GM06990 (cell line): ENCODE measurements at places on chromosomes 6 and 20.

DNA sequence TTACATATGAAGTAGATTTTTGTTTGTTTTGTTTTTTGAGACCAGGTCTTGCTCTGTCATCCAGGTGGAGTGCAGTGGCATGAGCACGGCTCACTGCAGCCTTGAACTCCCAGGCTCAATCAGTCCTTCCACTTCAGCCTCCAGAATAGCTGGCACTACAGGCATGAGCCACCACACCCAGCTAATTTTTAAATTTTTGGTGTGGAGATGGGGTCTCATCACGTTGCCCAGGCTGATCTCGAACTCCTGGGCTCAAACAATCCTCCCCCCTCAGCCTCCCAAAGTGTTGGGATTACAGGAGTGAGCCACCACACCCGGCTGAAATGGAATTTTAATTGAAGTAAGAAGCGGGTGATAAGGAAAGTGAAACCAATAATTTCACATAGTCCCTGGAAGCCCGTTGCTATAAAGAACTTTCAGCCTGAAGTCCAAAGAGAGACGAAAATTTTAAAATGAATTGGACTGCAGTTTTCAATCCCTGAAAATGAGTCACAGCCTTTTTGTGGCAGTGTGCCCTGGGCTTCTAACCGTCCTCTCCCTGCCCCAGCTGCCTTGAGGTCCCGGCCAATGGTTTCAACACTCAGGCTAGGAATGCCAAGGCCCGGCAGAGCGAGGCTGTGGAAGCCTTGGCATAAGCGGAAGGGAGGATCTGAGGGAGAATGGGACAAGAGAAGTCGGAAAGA lies 757 bp downstream of the RAET1E start:
- DNase-seq = no peak

DNA sequence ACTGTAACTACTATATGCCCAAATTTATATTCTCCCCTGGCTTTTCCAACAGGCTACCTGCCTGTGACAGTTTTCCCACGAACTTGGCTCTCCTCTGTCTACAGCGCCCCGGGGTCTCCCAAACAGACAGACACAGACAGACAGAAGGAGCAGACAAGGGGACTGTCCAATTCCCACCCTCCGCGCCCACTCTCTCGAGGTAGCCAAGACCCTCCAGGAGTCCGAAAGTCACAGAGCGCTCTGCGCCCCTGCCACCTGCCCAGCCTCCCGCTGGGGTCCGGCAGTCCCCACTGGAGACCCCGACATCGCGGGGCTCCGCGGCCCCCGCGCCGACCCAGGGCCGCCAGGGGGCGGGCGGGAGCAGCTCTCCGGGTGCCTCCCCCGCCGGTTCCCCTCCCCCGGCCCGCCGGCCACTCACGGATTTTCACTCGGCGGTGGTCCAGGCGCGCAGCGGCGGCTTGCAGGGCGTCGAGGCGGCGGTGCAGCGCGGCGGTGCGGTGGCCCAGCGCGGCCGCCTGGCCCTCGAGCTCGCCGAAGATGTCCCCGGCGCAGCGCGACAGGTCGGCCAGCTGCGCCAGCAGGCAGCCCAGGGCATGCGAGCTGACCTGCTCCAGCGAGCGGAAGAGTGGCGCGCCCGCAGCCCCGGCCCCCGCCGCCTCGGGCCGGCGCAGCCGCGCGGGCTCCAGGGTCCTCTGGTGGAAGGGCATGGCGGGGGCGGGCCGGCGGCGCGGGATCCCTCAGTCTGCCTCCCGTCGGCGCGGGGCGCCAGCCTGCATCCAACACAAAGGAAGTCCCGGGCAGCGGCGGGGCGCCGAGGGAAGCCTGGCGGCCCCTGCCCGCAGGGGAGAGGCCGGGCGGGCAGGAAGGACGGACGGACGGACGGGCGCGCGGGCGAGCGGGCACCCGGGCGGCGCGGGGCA lies 81.3 kb upstream of the CCDC28A start:
- peak; percentile 66 for DNase-seq

DNA sequence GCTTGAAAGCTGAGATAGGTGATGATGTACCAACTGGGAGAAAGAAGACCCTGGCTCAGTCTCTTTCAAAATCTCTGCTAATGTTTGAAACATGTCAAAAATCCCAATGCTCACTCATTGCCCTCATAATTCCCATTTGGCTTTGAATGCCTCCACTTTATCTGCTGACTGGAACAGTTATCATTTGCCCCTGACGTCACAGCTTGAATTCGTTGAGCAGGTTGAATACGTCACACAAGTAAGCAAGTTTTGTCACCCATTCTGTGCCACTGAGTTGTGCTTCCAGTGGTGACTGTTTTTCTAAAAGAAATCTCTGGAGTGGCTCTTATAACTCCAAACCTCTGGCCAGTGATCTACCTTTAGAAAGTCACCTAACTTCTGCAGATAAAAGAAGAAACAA lies 991.4 kb downstream of the EYS start:
- DNase-seq = no peak

DNA sequence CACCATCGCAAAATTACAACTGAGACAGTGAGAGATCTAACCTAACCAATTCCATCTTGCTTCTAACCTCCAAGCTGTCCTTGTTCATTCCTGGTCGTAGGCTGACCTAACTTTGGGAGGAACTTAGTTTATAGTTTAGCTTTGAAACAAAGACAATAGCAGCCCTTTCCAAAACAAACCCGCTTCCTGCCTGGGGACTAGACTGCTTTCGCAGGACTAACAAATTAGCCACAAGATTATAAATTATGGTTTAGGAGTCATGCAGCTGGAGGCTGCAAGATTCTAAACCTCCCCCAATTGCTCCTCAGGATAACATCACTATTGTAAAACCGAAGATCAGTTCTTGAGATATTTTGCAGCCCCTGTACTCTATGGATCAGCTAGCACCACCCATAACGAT lies 63.2 kb downstream of the TRIM27 start:
- DNase-seq = no peak

DNA sequence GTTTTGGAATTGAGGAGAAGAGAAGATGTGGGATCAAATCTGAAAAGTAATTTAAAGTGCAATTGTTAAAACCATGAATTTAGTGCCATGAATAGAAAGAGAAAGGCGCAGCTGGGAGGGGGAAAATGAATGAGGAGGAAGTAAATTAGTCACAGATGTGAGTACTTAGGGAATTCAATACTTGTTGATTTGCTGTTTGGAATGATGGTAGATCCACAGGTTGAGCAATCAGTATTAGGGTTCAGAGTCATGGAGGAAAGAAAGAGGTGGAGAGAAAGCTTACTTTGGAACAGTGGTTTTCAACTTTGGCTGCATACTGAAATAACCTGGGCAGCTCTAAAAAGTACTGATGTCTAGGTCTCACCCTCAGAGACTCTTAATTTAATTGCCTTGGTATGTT lies 229.7 kb upstream of the ASCC3 start:
- DNase-seq = no peak

GRCh38 chr20:25017257-25017803 lies 24.8 kb upstream of the APMAP start:
- DNase-seq = no peak

DNA sequence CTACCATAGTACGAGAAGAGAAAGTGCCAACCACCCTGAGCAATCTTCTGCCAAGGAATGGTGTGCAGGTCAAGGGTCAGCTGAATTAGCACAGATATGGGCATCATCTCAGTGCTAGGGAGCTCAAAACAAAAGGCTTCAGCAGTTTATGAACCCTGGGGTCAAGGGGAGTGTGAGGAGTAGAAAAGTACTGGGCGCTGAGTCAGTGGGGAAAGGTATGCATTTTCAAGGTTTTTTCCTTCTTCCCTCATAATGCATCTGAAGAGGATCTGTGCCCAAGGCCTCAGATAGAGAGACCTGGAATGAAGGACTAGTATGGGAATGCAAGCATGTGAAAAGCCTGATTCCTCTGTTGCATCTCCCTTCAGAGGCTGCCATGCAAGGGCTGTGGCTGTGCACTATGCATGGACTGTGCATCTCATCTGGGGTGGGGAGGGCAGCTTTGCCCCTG lies 81.7 kb downstream of the PERP start:
- no peak for DNase-seq

GRCh38 chr20:51404297-51405060 lies 138.0 kb downstream of the NFATC2 start:
- DNase-seq = peak; percentile 89

DNA sequence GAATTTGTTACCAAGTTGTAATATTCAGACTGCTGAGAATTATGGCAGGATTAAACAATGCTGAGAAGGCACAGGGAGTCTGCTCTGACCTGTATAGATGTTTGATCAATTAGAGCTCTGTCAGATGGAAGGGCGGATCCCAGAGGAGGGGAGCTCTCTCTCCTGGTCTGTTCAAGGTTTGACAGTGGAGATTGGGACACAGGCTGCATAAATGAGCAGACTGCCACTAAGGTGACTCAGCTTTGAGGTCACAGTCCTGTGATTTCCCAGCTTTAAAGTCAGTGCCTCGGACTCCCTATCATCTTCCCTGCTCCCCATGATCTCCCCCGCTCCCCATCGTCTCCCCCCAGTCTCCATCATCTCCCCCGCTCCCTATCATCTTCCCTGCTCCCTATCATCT lies 59.2 kb upstream of the SLC22A23 start:
- no peak for DNase-seq

DNA sequence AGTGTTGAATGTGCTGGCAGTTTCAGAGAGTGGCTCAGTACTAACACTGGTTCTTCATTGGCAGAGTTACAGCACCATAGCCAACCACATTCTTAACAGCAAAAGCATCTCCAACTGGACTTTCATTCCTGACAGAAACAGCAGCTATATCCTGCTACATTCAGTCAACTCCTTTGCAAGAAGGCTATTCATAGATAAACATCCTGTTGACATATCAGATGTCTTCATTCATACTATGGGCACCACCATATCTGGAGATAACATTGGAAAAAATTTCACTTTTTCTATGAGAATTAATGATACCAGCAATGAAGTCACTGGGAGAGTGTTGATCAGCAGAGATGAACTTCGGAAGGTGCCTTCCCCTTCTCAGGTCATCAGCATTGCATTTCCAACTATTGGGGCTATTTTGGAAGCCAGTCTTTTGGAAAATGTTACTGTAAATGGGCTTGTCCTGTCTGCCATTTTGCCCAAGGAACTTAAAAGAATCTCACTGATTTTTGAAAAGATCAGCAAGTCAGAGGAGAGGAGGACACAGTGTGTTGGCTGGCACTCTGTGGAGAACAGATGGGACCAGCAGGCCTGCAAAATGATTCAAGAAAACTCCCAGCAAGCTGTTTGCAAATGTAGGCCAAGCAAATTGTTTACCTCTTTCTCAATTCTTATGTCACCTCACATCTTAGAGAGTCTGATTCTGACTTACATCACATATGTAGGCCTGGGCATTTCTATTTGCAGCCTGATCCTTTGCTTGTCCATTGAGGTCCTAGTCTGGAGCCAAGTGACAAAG lies 17.0 kb upstream of the ADGRF4 start:
- DNase-seq = no peak

DNA sequence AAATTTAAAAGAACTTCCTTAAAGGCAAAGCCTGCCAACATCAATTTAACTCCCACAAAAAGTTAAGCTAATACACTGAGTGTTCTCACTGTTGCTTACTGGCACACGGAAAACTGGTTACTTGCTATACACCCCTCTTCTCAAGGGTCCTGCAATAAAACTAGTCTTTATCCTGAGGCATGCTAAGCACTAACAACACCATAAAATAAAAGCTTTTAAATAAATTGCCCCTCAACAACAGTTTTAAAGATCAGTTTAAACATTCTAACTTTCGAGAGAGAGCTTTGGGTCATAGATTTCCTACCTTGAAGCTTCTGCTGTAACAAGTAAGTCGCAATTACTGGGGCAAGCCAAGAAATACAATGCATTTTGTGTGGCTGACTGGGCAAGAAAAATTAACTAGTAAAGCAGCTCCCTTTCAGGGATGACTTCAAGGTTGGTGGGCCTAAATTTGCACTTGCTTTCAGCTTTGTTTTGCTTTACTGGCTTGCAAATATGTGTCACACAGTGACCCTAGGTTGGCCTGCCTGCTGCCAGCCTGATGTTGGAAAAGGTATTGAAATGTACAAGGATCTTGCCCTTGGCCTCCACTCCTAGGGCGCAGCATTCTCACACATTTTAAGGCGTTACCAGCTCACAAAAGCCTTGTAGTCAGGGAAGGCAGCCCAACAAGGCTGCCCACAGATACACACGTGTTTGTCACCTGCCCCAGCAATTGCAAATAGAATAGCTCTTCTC lies 4.0 kb upstream of the HEY2 start:
- no peak for DNase-seq

DNA sequence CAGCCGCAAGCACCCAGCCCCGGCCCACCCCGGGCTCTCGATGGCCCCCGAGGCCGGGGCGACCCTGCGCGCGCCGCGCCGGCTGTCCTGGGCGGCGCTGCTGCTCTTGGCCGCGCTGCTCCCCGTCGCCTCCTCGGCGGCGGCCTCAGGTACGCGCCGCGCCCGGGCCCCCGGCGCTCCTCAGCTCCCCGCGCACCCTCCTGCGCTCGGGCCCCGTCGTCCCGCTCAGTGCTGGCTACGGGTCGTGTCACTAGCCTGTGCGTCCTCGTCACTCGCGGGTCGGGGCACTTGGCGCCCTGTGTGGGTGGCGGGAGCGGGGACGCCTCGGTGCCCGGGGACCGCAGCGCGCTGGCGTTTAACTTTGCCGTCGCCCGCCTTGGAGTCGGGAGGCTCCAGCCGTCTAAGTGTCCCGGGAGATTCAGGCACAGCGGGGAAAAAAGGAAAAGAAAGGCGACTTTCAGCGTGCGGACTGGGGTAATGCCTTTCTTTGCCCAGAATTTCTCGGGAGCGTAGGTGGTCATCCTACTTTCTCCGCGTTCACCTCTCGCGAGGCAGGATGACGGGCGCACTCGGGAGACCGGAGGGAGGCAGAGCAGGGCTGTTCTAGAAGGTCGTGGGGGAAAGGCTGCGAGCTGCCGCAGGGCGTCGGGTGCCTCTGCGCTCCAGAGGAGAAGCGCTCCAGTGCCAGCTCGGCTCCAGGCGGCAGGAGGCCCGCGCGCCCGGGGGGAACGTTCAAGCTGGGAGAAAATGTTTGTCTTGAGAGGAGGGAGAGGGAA lies 545 bp downstream of the FNDC1 start:
- peak; percentile 29 for DNase-seq

DNA sequence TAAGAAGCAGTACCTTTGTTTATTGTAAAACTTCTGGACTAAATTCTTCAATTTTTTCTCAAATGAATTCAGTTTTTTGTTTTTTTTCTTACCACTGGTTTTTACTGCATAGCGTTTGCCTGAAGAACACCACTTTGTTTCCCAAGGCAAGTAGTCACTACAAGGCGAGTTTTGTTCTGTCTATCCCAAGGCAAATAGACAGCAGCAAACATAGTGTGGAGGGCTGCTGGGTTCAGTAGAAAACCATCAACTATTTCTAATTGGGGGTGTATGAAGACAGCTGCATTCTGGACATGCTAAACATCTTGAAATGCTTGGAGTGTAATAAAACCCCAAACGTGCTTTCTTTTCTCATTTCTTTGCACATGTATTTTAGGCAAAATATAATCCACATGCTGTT lies 197.4 kb downstream of the ESR1 start:
- no peak for DNase-seq
